WTC11 (cell line): ENCODE measurements at places on chromosomes 5 and 9. TPM values are rescaled to one million over a fixed set of nuclear protein-coding genes. Genes with fewer than 3 reads are reported as not detected.

TMEM252 gene
- not detected in 3 replicates for total RNA-seq

LCN12 gene
- 1.9 to 4.7 TPM (median 3.4 TPM) in 3 replicates for total RNA-seq

FIBCD1 gene
- total RNA-seq: 6.6 to 9.1 TPM (median 8.8 TPM) in 3 replicates

FST gene
- total RNA-seq: 11.8 to 12.9 TPM (median 12.8 TPM) in 3 replicates

PHYHD1 gene
- total RNA-seq: 14.6 to 21.3 TPM (median 20.0 TPM) in 3 replicates

HMCN2 gene
- total RNA-seq: 5.6 to 12.4 TPM (median 10.8 TPM) in 3 replicates

HACD4 gene
- 0.94 to 1.2 TPM (median 1.1 TPM) in 3 replicates for total RNA-seq

WDR38 gene
- not detected in 3 replicates for total RNA-seq

SLC6A18 gene
- not detected in 3 replicates for total RNA-seq

WDR31 gene
- 0.37 to 0.71 TPM (median 0.46 TPM) in 3 replicates for total RNA-seq
